ENCODE measurements at places on chromosomes 16 and 17.

- no peak for DNase-seq
These were observed 19.3 kb downstream of the CFAP20 start for GRCh38 chr16:58109881-58110280.

DNA sequence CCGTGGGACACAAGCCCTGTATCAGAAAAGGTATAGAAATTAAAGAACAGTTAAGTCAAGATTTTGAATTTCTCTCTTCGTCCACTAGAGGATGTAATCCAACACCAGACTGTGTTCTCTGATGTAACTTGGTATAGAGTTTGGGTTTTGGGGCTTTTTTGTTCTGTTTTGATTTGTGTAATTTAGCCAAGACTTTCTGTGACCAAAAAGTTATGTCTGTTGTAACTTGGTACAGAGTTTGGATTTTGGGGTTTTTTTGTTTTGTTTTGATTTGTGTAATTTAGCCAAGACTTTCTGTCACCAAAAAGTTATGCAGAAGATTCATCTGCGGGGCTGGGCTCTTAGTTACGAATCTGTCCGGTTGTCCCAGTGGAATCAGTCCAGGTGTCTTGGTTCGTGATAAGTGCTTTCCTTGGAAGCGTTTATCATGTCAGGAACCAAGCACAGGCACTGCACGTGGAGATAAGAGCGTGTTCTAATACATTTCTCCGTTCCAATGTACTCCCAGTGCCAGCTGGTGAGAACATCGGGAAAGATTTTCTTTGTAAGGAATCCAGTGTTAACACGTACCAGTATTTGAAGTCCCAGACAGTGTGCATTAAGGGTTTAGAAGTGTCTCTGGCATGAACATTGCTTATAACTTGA is 44.1 kb upstream of the SEC14L1 start:
- DNase-seq = peak; percentile 69

- DNase-seq = no peak
These were observed 34.1 kb upstream of the ENPP7 start for GRCh38 chr17:79696610-79696982.

- peak; percentile 78 for DNase-seq
These were observed 2.4 kb upstream of the USP36 start for GRCh38 chr17:78842881-78843565.

- DNase-seq = no peak
These were observed 35.2 kb downstream of the HSBP1 start for GRCh38 chr16:83842756-83843507.

DNA sequence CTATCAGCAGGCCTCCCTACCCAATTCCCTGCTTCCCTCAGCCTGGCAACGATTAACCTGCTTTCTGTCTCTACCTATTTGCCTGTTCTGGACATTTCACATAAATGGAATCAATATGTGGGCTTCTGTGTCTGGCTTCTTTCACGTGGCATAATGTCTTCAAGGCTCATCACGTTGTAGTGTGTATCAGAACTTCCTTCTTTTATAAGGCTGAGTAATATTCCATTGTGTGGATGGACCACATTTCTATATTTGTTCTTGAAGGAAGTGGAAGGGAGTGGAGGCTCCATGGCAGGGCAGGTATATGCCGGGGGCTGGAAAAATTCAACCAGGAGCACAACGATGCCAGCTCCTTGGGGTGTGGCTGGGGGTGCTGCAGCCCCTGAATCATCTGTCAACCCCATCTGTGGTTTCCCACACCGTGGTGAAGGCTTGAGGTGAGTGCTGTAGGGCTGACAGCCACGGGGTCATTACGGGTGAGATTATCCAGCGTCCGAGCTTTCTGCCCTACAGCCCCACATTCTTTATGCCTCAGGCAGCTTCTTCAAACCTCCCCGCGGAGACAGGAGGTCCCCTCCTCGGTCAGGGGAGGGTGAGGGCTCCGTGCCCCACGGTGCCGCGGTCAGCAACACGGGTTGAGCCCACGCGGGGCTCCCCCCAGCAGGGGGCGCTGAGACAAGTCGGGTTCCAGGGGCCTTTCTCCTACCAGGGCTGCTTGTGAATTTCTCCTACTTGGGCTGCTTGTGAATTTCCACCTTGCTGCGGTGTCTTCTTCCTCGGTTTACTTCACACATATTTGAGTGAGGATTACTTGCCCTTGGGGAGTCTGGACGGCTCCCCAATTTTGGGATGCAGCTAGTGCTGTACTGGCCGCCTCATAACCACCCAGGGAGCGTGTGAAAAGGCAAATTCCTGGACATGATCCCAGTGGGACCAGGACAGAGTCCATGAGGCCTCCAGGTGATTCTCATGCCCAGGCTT is 18.3 kb upstream of the WFIKKN2 start:
- DNase-seq = peak; percentile 43

DNA sequence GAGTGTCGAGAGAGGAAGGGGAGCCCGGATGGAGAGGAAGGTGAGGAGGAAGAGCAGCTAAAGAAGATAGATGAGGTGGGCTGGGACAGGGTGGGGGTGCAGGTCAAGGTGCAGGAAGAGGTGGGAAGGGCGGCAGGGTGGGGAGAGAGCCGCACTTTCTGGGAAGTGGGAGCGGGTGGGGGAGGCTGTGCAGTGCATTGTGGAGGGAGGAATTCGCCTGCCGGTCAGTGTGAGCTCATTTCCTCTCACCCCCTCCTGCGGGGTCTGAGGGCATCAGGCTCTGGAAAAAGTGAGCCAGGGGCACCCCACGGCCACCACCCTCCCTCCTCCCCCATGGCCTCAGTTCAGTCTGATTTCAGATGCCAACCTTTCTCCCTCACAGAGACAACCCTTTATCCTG is 2.5 kb upstream of the ARHGAP23 start:
- DNase-seq = no peak

GRCh38 chr17:66379996-66380395 is 77.6 kb downstream of the PRKCA start:
- no peak for DNase-seq

DNA sequence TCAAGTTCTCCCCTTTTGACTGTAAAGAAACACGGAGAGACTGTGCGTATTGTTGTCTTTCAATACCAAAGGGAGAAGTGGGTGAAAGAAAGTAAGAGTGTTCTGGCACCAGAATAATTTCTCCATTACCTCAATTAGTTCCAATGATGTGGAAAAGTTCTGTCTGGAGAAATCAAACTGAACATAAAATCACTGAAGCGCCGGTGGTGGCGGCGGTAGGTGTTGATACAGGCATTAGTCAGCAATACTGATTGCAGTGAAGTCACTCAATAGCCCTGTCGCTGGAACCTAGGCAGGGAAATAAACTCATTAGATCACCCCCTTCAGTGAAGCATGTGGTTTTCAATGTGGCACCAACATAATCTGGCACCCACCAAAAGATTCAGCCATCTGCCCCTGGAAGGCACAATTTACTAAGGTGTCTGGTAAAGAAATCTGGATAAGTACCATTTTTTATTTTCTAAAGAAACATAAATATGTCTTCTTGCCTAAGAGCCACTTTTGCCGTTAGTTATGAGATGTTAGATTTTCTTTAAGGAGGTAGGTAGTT is 274.2 kb upstream of the SOX9 start:
- DNase-seq = no peak

GRCh38 chr17:48416971-48417370 is 13.0 kb downstream of the SKAP1 start:
- no peak for DNase-seq

GRCh38 chr17:44518032-44518431 is 14.8 kb upstream of the GPATCH8 start:
- DNase-seq = no peak

- no peak for DNase-seq
These were observed 1.4 kb downstream of the NSMCE1 start for GRCh38 chr16:27267037-27267677.

GRCh38 chr17:19262650-19263631 is 25.8 kb downstream of the EPN2 start:
- no peak for DNase-seq

DNA sequence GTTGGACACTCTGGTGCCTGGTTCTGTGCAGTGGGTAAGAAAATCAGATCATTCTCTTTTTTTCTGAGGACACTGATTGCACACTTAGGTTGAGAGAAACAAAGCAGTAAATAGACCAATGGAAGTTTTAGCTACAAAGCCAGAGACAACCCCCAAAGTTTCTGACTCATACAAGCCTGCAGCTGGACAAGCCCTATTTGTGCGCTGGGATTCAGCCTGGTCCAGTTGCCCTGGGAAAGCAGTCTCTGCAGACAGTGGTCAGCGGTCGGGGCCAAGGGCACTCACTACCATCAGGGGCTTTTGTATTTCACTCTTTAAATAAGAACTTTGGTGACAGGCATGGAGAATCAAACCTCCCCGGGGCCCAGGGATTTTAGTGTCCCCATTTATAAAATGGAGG is 6.0 kb upstream of the RHBDL3 start:
- no peak for DNase-seq

GRCh38 chr16:80288616-80289015 is 252.2 kb upstream of the DYNLRB2 start:
- no peak for DNase-seq

- DNase-seq = no peak
These were observed 7.5 kb downstream of the NME3 start for GRCh38 chr16:1763521-1764511.

GRCh38 chr16:49455991-49456745 is 82.6 kb downstream of the C16orf78 start:
- DNase-seq = no peak

GRCh38 chr17:48100591-48101011 is 677 bp downstream of the CBX1 start:
- DNase-seq = no peak

DNA sequence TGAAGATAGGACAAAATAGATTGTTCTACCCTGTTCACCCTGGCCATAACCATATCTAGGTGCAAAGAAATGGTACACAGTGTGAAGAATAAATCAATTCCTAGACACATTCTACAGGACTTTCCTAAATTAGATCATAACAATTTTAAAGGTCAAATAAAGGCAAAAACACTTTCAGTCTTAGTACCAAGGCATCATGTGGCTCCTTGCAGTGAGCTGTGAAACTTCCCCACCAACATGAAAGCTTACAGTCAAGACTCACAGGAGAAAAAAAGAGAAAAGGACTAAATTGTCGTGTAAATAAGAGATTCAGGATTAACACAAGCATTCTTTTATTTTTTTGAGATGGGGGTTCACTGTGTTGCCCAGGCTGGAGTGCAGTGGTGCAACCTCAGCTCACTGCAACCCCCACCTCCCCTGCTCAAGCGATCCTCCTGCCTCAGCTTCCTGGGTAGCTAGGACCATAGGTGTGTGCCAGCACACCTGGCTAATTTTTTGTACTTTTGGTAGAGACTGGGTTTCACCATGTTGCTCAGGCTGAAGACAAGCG is 14.2 kb downstream of the NSMCE1 start:
- no peak for DNase-seq

GRCh38 chr16:56191835-56192634 is 746 bp downstream of the GNAO1 start:
- no peak for DNase-seq

DNA sequence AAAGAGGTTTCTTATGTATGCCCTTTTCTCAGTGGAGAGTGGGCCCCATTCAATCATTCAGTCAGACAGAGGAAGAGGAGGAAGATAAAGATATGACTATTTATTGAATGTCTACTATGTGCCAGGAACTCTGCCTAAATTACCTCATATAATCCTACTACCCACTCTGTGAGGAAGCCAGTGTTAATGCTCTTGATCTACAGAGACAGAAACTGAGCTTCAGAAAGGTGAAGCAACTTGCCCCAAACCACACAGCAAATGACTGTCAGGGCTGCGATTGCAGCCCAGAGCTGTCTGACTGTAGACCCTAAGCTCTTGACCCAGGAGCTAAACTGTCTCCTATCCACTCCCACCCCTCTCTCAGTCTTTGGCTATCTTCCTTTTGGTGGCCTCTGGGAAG is 8.4 kb downstream of the SRCIN1 start:
- no peak for DNase-seq

- no peak for DNase-seq
These were observed 285.2 kb upstream of the N4BP1 start for GRCh38 chr16:48895142-48895541.

GRCh38 chr16:65229191-65229662 is 107.4 kb upstream of the CDH11 start:
- no peak for DNase-seq

DNA sequence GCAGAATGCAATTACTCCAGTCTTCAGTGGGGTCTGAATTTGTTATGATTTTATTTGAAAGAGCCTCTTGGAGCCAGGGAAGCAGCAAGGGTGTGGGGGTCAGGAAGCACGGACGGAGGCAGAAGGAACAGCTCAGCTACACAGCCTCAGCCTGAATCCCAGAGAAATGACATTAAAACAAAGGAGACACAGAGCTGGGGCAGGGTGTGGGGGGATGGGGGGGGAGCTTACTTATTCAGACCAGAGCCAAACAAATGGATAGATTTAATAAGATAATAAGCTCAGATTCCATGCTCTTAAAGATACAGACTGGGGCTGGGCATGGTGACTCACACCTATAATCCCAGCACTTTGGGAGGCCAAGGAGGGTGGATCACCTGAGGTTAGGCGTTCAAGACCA is 195.3 kb downstream of the ZNF423 start:
- no peak for DNase-seq

GRCh38 chr16:50166511-50167500 is 13.7 kb downstream of the TENT4B start:
- DNase-seq = peak; percentile 32
